ENCODE measurements at places on chromosomes 5 and 9.

- DNase-seq, result no peak
Observed at GRCh38 chr9:135394699-135395645, 84.6 kb upstream of the PPP1R26 start.

DNA sequence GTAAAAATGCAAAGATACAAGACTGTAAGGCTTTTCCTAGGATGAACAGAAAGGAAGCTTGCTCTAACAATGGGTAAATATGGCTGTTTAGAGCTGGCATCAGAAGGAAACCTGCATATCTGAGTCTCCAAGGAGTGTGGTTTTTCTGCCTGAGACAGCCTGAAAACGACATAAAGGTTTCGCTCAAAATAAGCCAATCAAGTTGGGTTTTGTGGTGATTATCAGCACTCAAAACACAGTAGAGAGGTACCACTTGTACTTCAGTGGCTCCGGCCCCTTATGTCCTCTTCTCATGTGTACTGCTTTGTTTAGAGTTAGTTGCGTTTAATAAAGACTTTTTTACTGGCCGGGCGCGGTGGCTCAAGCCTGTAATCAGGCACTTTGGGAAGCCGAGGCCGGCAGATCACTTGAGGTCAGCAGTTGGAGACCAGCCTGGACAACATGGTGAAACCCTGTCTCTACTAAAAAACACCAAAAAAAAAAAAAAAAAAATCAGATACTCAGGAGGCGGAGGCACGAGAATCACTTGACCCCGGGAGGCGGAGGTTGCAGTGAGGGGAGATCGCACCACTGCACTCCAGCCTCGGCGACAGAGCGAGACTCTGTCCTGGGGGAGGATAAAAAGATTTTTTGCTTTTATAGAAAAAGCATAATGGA is 39.4 kb downstream of the KLF9 start:
- no peak for DNase-seq

DNA sequence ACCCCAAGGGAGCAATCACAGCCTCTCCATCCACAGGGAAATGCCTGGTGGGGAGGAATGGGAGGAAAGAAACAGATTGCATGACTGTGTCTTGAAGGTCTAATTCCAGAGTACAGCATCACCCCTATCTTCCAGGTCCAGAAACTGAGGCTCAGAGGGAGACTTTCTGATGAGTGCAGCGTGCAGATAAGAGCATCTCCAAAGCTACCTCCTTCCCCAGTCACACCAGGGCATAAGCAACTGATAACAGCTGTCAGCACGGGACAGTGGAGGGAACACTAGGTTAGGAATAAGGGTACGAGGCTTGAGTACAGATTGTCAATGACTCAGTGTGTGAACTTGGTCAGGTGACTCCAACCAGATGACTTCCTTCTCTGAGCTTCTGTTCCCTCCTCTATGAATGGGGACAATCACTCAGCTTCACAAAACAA is 126.9 kb downstream of the KCNIP1 start:
- no peak for DNase-seq

GRCh38 chr9:137492464-137493363 is 33.6 kb upstream of the NSMF start:
- peak; percentile 24 for DNase-seq

- DNase-seq, result no peak
Observed at GRCh38 chr9:90836411-90837080, 34.9 kb downstream of the SYK start.

DNA sequence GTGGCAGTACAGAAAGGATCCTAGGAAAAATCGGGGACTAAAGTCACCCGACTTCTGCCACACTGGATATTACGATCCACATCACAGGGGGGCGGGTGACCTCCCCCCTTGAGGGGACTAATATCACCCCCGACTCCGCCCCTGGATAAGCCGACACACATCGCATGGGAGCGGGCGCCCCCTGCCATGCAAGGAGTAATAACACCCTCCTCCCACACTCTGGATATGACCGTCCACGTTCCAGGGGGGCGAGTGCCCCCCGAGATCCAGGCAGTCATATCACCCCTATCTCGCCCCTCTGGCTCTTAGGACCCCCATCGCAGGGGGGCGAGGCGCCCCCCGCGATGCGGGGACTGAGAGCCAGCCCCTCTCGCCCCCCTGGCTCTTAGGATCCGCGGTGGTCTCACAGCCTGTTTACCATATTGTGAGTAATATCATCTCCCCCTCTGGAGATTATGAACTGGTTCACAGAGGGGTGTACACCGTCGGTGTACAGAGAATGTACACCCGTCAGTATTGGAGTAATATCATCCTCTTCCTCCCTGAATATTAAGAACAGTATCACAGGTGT is 423.0 kb downstream of the DIRAS2 start:
- DNase-seq, result peak; percentile 18

DNA sequence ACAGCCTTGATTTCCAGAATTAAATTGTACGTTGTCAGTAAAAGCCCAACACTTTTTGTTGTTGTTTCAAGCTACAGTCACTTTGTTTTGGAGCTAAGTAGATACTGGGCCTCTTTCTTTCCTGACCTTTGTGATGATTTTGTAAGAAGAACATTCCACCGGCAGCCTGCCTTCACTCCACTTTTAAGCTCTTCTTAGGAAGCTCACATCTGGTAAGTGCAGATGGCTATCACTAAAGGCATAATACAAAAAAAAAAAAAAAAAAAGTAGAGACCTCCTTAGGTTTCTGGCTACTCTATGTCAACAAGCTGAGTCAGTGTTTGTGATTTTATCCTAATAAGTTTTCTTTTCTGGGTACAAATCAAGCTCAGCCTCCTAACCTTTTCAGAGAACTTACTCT is 1922.1 kb upstream of the WWC1 start:
- no peak for DNase-seq

GRCh38 chr5:90968319-90968718 is 409.7 kb downstream of the ADGRV1 start:
- DNase-seq, result no peak

DNA sequence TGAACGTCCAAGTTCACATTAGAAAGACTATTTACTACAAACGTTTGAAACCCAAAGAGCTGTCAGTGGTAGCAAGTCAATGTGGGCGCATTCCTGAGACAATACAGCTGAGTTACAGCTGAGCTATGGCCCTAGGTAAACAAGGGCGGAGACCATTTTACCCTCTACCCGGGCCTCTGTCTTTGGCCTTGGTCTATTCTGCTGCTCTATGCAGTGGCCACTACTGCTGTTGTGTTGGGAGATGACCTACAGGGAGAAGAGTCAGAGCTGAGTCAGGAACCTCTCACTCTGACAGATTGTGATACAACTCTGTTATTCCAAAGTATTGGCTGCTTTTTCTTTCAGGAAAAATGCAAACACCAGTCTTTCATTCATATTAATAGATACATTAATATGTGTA is 700.6 kb downstream of the SEMA5A start:
- DNase-seq, result no peak

DNA sequence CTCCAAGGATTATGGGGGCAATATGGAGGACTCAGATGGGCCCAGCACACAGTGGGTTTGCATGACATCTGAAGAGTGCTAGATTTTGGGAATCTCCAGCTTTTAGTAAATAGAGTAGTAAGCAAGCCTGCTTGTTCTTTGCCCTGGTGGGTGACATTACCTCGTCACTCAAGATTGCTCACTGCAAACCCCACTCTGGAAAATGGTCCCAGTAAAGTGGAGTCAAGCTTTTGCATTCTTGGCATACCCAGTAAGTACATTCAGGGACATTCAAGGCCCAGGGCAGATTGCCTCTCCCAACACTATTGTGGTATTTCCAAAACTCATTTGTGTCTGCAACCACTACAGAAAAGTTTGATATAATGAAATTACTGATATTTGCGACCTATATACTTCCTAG is 118.5 kb downstream of the INVS start:
- no peak for DNase-seq

DNA sequence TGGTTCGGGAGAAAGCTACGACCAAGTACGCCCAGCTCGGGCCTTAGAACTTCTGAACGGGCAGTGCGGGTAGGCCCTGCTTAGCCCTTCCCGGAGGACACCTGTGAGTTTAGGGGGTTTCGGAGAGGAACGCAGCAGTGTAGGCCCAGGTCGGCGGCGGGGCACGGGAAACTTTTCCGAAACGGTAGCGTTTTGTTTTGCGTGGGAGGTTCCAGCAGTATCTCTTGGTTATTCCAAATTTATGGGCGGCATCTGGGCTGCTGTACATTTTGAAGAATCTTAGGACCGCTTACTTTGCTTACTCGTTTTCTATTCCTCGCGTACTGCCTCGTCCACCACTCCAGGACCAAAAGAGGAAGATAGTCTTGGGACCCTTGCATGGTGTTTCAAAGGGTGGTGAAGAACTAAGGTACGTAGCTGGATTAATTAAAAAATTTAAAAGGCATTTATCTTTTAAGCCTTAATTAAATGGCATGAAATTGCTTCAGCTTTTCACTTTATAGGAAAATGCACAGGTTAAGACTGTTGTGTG is 492 bp downstream of the TENT2 start:
- no peak for DNase-seq

- DNase-seq, result no peak
Observed at GRCh38 chr5:129904667-129905472, 605 bp downstream of the CHSY3 start.

GRCh38 chr5:168876419-168876818 is 297.3 kb upstream of the PANK3 start:
- no peak for DNase-seq

DNA sequence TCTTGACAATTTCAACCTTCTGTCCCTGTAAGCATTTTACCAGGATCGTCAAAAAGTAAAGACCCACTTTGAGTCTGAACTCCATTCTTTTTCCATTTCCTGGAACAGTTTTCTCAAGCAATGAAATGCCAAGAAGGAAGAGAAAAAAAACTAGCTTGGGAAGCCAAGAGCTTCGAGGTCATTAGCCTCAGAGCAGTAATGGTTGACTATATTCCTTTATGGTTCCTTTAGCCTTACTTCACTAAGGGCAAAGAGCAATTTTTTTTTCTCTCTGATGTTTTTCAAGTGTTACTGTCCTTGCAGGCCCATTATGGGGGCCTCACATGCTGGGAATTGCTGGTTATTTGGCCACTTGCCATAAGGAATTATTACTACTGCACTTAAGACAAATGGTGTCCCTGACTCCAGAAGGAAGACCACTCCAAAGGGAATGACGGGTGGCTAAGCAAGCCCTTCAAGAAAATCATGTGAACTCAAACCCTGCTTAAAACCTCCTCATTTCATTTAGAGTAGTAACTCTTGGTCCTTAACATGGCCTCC is 37.1 kb downstream of the BNC2 start:
- DNase-seq, result no peak

DNA sequence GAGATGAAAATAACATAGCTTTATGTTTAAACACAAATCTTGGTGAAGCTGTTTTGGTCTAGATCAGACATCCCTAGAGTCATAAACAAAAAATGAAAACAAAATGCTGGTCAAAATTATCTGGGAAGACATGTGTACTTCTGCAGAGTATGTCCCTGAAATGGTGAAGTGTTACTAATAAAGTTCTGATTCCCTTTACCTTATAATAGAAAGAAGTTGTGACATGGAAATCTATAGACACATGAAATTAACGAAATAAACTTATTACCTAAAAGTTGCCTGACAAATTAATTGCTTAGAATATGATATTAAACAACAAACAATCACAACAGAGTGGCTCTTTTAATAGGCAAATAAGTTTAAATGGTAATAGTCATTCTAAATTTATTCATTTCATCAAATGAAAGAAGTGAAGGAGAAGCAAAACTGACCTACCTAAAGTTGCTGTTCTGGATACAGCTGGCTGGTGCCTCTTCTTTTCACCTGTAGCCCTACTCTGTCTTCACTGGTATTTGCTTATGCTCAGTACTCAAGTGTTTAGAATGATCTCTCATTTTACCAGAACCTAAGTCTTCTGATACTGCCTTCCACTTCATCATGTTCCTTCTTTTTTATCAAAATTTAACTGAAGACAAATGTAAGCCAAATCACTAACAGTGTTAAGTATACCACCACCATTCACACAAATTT is 38.8 kb downstream of the FNIP1 start:
- DNase-seq, result no peak

GRCh38 chr9:93059011-93059714 is 662 bp downstream of the SUSD3 start:
- DNase-seq, result no peak

DNA sequence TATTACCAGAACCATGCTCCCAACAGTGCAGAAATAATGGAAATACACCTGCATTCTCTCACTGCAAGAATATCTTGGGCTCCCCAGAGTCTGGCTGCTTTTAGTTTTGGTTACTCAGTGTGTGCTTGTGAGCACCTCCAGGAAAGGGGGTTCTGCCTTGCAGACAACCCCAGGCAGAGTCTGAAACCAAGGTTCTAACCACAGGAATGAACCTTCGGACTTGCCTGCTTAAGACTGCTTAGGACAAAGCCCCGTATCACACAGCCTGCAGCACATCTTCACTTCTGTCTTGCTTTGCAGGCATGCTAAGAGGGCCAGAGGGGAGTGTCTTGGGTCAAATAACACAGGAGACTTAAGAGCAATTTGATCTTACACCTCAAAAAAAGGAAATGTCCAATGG is 94.8 kb upstream of the SPATA31C2 start:
- DNase-seq, result no peak

DNA sequence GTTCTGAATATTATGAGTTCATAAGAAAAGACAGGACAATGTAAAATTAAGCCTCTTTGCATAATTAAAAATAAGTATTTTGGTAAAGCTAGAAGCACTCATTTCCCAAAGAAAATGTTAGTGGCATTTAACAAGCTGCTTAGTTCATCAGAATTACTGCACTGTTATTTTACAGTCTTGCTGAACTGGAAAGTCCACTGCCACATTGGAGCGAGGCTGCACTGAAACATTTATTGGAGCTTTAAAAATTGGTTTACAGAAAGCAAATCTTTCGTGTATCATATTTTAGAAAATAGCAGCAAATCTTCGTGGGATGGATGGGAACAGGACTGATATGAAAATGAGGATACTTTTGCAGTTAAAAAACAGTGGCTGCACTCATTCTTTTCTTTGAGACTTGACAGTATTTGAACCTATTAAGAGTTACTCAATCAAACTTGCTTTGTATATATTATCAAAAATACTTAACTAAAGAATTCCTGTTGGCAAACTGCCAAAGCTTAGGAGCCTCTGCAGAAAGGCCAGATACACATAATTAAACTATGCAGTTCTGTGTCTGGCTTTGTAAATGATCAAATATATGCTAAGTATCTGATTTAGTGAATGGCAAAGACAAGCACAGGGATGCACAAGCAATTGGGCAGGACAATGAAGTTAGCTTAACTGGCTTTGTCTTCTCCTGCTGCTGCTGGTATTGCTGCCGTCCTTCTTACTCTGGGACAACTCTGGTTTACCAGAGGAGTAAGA is 16.5 kb upstream of the FBXL7 start:
- DNase-seq, result no peak
